ENCODE measurements at places on chromosomes 6 and 20.

GRCh38 chr6:52513464-52513863 is 63.4 kb downstream of the TRAM2 start:
- no peak for DNase-seq

- no peak for DNase-seq
These were observed 25.7 kb downstream of the SLC2A4RG start for GRCh38 chr20:63765082-63765873.

DNA sequence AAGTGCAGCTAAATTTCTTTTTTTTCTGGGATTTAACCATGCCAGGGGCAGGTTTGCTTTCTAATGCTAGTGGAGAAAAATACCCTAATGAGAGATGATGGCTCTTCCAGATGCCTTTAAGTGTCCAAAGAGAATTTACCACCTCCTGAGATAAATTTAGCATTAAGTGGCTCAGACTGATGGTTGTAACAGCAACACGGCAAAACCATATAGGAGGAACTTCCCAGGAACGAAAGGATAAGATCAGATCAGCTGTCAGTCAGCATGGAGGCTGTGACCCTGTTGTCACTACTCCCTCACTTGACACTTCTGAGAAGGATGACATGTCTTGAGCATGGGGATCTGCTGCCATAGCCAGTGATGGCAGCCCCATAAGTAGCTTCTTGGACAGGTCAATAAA is 860.0 kb downstream of the QKI start:
- no peak for DNase-seq

- no peak for DNase-seq
These were observed 91.6 kb downstream of the MRPL14 start for GRCh38 chr6:44035621-44036020.

GRCh38 chr6:49524541-49524940 is 24.8 kb downstream of the GLYATL3 start:
- no peak for DNase-seq

GRCh38 chr20:16917636-16918035 is 169.5 kb downstream of the OTOR start:
- DNase-seq = no peak

DNA sequence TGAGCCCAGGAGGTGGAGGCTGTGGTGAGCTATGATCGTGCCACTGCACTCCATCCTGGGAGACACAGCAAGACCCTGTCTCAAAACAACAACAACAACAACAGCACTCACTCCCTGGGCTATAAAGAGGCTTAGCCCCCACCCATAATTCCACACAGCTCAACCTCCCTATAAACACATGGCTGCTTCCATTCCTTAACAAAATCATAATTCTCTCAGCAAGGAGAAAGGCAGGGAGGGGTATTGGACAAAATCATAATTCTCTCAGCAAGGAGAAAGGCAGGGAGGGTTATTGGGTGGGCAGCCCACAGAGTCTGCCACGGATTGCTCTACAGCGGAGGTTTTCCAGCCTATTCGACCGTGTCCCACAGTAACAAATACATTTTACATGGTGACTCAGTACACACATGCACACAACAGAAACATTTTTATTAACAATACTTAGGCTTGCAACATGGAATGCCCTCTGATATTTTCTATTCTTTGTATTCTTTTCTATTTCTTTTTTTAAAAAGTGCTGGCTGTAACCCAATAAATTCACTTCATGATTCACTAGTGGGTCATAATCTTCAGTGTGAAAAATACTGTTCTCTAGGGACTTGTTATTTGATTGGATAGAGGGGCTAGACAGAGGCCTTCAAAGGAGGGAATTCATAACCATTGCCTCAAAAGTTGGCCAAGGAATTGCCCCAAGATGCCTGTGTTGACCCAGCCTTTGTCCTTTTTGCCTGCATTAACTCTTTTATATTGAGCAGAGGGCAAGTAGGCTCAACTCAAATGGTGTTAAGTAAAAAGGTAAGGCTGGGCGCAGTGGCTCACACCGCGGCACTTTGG is 50.6 kb upstream of the ZMYND8 start:
- no peak for DNase-seq

DNA sequence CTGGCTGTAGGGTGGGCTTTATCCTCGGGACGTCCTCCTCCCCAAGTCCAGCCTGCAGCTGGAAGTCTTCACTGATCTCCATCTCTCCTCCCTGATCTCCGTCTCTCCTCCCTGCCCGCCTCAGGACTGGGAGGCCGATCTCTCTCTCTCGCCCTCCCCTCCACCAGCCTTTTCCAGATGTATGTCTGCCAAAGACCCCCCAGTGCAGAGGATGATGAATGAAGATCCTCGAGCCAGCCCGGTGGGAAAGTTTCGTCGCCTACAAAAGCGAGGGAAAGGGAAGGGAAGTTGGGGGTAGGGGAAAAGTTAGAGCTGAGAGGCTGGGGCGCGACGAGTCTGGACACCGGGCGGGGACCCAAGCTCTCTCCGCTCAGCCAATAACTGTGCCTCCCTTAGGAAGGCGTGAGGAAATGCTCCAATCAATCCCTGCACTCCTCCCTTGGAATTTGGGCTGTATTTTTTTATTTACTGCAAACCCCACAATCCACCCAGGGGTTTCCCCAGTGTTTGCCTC is 595 bp upstream of the SRF start:
- DNase-seq = peak; percentile 82

GRCh38 chr6:149063468-149063867 is 254.0 kb upstream of the TAB2 start:
- DNase-seq = no peak

- DNase-seq = no peak
These were observed 73.4 kb downstream of the FUT9 start for GRCh38 chr6:96089173-96089572.

- no peak for DNase-seq
These were observed 699 bp downstream of the PTPRT start for GRCh38 chr20:43188861-43189553.

DNA sequence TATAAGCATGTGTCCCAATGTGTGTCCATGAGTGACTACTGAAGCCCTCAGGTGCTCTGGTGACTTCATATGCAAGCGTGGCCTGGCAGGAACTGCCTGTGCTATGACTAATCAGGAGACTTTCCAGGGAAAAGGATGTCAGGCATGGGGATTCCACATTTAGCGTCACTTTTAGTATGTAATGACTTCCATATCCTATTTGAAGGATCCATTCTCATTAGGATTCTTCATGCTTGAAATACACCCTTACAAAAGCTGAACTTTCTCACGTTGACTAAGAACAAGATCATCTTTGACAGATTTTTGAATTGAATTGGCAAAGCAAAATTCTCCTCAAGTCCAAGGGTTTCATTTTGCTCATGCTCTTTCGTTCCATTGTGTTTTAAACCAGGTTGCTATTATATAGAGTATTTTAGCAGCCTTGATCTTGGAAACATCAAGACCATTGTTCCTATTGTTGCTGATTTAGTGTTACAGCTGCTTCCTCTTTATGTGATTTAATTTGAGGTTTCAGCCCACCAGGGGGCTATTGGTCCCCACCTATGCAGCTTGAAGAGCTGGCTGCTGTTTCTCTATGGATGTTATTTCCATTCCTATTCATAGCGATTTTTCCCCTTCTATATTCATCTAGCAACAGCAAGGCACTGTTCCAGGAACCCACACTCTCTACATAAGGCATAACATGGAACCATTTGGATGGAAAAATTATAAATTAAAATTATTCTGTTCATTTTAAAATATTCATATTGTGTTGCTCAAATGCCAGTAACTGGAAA is 418.6 kb downstream of the CDKAL1 start:
- DNase-seq = no peak

DNA sequence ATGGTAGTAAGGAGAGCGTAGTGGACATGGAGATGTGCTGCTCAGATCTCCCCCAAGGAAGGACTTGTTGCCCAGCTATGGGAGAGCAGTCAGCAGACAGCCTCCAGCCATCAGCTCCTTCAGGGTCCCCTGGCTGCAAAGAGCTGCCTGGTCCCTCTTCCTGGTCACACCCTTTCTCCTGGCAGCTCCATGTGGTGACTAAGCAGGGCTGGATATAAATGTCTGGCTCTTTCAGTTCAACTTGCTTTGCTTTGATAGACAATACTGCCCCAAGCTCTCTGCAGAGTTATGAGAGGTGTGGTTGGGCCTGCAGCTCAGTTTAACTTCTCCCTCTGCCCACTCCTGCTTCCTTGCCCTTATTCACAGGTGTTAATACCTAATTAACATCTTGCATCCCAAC is 64.1 kb upstream of the DDR1 start:
- no peak for DNase-seq

DNA sequence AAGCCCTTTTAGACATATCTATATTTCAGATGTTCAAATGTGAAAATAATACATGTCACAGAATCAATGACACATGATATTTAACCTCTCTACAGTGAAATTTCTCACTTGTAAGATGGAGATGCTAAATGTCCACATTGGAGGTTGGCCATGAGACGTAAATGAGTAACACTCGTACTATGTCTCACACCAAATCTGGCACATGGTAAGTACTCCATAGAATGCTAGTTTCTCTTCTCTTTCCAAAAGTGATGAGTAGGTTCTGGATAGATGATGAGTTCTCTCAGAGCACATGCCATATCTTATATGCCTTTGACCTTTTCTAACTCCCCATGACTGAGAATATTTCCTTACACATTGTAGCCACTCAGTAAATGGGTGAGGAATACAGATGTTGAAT is 17.7 kb downstream of the GFOD1 start:
- no peak for DNase-seq

DNA sequence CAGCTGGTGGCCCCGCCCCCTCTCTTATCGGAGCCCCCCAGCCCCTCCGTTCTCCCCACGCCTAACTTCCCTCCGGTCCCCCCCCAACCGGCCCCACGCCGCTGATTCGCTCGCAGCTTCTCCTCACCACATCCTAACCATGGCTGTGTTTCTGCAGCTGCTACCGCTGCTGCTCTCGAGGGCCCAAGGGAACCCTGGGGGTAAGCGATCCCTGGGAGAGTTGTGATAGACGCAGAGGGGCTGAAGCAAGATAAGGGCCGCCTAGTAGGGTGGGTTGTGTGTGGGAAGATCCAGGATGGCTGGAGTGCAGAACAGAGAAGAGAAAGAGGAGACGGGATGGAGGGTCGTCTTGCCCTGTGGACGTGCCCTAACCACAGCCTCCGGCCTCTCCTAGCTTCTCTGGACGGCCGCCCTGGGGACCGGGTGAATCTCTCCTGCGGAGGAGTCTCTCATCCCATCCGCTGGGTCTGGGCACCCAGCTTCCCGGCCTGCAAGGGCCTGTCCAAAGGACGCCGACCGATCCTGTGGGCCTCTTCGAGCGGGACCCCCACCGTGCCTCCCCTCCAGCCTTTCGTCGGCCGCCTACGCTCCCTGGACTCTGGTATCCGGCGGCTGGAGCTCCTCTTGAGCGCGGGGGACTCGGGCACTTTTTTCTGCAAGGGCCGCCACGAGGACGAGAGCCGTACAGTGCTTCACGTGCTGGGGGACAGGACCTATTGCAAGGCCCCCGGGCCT is at the start of gene MPIG6B:
TSS of gene MPIG6B (plus strand) at position 129 of the 735 bp plus-strand sequence. CDS start at position 140, 11 bp downstream.
- DNase-seq = no peak

DNA sequence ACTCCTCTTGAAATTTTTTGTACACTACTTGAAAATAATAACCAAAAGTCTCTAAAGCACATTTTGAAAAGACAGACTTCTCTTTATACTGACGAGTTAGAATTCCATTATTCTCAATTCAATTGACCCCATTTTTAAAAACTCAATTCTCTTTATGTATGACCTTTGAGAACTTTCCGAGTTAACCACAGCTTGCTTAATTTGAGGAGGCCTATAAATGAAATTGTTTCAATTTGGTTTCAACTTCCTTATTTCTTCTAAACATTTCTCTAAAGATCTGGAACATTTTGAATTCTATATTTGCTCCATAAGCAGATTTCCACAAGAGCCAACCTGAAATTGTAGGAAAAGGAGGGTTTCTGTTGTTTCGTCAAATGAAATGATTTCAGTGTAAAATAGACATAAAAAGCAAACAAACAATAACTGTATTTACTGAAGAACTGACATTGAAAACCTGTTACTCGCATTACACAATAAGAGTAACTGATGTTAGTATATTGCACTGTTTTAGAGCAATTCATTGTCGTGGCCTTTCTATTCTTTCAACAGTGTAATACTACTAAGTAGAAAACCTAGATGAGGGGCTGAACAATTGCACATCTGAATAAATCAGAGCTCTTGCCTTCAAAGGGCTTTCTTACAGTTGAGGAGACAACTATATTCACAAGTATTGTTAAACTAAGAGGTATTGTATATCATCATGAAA is 223.6 kb downstream of the HIVEP2 start:
- DNase-seq = no peak

GRCh38 chr6:45741437-45742171 is 274.1 kb downstream of the CLIC5 start:
- DNase-seq = no peak

GRCh38 chr6:47478233-47479139 is 897 bp downstream of the CD2AP start:
- DNase-seq = no peak

- no peak for DNase-seq
These were observed 590.5 kb upstream of the SLC35B3 start for GRCh38 chr6:9025796-9026394.

DNA sequence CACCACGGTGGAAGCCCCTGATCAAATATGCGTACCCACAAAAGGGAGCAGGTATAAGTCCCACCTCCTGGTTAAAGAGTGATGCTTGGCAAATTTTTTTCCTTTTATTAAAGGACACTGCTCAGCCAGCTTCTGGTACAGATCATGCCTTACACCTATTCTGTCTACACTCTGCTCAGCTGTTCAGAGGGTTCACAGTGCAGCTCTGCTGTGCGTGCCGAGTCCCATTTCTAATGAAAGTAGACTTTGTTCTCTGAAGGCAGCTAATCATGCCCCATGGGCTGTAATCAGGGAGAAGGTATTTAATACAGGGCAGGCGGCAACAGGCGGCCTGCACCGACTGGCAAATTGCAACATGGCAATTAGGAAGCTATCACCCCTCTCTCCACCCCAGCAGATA is 16.3 kb downstream of the LRRC73 start:
- no peak for DNase-seq

- DNase-seq = no peak
These were observed 54.5 kb upstream of the RREB1 start for GRCh38 chr6:7053125-7053774.

- no peak for DNase-seq
These were observed 197.9 kb upstream of the KCNK16 start for GRCh38 chr6:39520411-39520810.

GRCh38 chr20:47127546-47127945 is 229.0 kb downstream of the ZMYND8 start:
- no peak for DNase-seq

DNA sequence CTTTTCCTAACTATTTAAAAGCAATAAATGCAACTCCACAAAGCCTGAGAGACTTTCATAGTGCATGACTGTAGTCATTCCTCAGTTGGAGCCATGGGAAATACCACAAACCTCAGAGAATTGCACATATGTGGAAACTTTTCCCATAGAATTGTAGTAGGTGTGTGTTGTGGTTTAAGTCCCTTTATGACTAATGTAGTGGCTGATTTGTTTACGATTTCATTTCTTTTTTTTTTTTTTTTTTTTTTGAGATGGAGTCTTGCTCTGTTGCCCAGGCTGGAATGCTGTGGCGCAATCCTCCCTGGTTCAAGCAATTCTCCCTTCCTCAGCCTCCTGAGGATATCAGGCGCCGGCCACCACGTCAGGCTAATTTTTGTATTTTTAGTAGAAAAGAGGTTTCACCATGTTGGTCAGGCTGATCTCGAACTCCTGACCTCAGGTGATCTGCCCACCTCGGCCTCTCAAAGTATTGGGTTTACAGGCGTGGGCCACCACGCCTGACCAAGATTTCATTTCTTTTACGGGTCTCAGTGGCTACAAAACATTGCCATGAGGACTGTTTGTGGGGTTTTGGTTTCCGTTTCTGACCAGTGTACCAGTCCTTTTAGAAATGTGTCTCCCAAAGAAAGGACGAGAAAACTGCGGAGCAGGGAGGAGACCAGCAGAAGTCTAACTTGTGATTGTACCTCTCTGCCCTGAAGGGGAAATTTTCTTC is 212.1 kb upstream of the MARCKS start:
- DNase-seq = no peak

GRCh38 chr6:115668781-115669180 is 391.9 kb downstream of the FRK start:
- no peak for DNase-seq
